ENCODE measurements at places on chromosomes 4 and X.

DNA sequence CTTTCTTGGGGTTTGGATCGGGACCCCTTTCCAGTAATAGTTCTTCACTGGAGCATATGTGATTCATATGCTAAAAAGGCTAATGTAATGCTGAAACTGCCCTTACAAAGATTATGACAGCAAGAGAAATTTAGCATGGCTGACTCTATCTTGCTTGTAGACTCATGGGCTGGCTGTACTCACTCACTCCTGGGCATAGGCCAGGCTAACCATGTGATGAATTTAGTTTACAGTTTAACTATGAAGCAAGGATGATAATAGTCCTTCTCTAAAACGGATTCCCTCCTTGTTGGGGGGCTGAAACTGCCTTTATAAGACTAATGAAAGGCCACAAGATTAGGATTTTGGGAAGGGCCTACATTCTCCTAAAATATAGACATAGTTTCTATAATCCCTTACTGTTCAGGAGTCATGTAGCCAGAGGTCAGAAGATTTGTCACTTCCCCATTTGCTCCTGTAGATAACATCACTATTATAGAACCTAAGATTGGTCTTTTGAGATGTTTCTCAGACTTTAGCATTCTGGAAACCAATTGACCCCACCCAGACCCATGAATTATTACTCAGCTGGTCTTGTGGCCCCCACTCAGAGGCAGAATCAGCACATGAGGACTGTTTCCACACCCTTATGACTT lies 20.8 kb upstream of the CEP135 start:
- no peak for DNase-seq

DNA sequence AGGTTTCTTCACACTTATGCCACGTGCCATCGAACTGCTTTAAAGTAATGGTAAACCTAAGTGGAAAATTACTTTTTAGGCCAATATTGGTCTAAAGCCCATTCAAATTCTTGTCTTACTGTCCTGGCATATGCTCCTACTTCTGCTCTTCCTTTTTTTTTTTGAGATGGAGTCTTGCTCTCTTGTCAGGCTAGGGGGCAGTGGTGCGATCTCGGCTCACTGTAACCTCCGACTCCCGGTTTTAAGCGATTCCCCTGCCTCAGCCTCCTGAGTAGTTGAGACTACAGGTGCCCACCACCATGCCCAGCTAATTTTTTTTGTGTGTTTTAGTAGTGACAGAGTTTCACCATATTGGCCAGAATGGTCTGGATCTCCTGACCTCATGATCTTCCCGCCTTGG lies 129.0 kb upstream of the TECRL start:
- DNase-seq = no peak

DNA sequence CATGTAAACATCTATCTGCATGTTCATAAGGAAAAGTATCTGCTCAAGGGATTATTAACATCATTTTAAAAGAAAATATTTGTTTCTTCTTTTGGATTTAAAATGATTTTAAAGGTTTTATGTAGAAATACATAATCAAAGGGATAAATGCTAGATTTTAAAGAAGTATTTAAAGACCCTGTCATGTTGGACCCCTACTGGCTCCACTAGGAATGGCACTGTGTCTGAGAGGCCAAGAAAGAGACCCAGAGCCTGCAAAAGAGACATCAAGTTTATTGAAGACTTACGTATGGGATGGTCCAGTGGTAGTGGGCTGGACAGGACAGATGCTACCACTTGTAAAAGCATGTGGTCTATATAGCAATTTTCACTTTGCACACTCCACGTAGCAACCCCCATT lies 78.7 kb upstream of the PCDH18 start:
- no peak for DNase-seq

DNA sequence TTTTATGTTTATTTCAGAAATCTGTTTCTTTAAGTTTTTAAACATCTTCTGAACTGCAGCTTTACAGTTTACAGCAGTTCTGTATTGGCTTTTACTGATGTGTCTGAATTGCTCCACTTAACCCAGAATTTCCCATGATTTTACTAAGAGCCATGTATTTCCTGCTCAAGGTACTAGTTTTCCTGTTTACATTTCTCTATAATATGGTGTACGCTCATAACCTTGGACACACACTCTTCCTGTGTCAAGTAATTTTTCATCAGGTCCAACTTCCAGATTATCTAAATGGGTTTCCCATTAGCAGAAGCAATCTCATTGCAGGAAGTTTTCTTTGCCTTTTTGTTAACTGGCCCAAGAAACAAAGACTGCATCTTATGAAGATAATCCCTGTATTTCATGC lies 12.3 kb downstream of the ELF2 start:
- DNase-seq = no peak

Data from renal cortex interstitium (tissue), 15 donors.